ENCODE measurements at places on chromosomes 7 and 10.

DNA sequence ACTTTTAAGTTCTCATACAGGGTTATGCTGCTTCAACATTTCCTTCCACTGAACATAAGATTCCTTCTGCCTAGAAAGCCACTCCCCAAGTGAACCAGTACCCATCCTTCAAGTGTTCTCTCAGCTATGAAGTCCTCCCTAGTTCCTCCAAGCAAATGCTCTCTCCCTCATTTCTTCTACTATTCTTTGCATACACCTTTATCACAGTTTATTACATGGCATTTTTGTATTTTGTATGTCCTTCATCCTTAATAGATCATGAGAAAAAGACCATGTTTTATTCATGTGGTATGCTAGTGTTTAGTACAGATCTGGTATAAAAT is 1.9 kb downstream of the SYPL1 start:
- DNase-seq, result no peak

DNA sequence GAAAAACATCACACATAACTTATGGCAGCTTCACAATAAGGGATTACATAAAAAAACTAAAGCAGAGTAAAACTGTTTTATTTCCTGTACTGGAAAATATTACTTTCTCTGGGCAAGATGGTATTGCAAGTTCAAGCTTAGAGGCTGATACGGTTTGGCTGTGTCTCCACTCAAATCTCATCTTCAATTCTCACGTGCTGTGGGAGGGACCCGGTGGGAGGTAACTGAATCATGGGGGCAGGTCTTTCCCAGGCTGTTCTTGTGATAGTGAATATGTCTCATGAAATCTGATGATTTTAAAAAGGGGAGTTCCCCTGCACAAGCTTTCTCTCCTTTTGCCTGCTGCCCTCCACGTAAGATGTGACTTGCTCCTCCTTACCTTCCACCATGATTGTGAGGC is 5.1 kb upstream of the LRRC27 start:
- DNase-seq, result no peak

DNA sequence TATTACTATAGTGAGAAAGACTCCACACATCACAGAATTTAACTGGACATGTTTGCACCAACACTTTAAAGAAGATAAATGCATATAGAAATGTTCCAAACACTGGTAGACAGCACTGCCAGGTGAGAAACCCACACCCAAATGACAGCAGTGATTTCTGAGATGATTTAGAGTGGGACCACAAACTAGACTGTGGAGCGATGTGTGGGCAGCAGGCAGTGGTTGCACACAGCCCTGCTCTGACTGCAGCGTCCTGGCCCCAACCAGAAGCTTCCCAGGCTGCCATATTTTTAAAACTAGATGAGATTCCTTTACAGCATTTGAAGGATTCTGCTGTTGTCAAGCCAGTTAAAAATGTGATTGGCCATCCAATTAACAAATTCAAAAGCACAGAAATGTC is 47.7 kb upstream of the COMMD3 start:
- no peak for DNase-seq

GRCh38 chr10:114879541-114880158 is 58.1 kb downstream of the FHIP2A start:
- DNase-seq, result no peak

GRCh38 chr7:128003167-128003566 is 28.1 kb downstream of the LRRC4 start:
- DNase-seq, result no peak

DNA sequence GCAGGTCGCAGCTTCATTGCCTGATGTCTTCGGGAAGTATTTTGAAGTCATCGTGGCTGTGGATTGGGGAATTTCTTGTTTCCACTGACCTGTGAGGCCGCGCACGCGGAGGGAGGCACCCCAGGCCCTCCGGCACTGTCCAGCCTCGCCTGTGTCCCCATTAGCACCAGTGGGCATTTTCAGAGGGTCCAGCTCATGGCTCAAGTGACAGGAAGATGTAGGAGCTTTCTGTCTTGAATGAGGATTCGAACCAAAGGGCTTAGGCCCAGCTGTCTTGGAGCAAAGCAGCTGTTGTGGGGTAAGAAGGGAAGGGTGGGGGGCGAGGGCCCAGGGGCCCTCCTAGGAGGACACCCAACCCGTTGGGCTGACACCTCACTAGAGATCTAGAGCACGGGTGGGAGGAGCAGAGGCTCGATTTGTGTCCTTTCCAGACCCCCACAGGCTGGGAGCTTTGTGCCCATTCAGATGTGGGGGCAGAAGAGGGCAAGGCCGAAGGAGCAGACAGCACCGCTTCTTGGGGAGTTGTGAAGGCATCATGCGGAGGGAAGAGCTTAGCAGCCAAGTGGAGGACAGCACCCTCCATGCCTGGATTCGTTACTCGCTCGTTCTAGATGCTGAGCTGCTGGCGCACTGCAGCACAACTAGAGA is 914 bp downstream of the ZNF37A start:
- DNase-seq, result no peak

- no peak for DNase-seq
Measured at GRCh38 chr10:108005627-108006026, 841.1 kb upstream of the SORCS1 start.

DNA sequence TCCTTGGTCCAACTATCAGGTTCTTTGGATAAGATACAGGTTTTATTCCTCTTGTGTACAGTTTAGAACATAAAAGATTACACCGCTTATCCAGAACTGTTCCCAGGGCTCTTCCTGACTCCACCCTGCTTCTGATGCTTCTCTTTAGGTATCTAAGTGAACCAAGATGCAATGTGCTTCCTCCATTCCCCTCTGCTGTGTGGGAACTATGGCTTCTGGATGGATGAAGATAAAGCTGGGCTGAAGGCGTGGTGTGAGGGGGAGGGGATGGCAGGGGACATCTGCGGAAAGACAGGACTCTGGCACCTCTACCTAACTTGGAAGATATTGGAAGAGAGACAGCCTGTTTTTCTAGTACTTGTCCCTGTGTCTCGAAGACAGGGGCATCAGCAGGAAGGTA is 209.9 kb upstream of the TBX20 start:
- no peak for DNase-seq

DNA sequence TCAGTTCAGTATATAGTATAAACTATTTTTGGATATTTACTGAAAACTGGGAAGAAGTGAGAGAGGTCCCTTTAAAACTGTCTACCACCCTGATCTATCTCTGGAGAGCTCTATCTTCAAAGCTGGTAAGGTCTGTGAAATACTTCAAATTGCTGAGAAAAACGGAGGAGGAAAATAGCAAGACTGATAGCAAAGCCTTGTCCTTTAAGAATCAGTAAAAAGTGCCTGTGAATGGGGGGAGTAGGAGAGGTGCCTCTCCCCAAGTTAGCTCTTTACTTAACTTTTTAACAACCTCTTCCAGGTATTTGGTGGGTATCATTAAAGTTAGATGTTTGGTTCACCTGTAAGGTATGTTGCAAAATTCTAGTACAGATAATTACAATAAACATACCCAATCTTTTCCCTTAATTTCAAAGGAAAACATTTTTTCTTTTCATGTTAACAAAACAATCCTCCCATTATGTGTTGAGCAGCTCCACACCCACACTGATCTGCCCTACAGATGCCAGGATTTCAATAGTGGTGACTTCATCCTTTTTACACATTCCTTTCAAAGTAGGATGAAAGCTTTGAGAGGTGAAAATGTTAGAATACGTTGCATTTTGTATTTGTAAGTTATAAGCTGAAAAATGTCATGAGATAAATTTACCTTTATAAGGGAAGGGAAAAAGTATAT is 149.2 kb downstream of the CRPPA start:
- no peak for DNase-seq
